Activated CD8-positive, alpha-beta memory T cell treated with anti-CD3 and anti-CD28 coated beads for 4 hours (primary cell): ENCODE measurements at places on chromosomes 6 and 20.

DNA sequence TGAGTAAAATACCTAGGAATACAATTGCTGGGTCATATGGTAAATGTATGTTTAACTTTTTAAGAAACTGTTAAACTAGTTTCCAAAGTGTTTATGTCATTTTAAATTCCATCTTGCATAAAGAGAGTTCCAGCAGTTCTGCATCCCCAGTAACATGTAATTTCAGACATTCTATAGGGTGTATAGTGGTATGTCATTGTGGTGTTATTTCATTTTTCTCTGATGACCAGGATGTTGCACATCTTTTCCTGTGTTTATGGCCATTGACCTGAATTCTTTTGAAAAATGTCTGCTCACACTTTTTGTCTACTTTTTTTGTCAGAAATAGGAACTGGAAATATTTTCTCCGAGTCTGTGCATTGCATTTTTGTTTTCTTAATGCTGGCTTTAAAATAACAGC, 128.9 kb downstream of the TMEM200A start:
- DNase-seq = no peak

DNA sequence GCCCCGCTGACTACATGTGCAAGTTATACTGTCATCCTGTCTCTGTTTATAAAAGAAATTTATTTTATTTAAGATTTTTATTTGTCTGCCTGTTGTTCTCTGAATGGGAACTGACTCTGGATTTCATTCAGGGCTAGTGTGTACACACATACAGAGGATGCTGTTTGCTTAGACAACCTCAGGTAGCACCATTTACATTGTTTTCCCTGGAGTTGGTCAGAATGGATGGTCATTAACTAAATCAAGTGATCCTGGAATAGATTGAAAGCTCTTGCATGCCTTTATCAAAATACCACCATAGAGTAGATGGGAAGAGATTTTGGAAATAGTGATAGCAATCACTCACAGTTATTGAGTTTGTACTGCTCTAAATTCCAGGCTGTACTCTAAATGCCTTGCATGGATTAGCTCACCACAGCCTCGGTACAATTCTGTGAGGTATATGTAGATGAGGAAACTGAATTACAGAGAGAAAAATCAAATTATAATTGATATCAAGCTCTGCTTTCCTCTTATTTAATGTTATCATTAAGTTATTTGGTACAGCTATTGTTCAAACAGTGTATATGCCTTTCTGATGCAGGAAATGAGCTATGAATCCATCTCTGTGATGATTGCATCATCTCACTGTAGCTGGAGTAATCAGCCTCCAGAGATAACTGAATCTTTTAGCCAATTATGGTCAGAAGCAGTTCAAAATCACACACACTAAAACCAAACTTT, 51.9 kb downstream of the RNF217 start:
- DNase-seq = no peak

- no peak for DNase-seq
Measured at GRCh38 chr20:54219751-54220426, 12.0 kb downstream of the PFDN4 start.

DNA sequence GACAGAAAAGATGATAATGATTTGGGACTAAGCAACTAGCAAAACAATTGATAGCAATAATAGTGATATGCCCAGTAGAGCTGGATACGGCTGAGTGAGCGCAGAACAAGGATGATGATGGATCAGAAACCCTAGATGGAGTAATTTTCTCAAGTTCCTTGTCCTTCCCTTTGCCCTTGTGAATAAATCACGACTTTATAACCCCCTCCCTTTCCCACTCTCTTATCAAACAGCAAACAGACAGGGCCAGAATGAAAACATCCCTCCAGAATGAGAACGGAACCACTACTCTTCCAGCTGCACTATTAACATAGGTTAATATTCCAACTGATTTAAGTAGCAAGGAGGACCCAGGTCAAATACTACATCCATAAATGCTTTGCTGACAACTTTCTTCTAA, 1.3 kb upstream of the MTFR2 start:
- no peak for DNase-seq

DNA sequence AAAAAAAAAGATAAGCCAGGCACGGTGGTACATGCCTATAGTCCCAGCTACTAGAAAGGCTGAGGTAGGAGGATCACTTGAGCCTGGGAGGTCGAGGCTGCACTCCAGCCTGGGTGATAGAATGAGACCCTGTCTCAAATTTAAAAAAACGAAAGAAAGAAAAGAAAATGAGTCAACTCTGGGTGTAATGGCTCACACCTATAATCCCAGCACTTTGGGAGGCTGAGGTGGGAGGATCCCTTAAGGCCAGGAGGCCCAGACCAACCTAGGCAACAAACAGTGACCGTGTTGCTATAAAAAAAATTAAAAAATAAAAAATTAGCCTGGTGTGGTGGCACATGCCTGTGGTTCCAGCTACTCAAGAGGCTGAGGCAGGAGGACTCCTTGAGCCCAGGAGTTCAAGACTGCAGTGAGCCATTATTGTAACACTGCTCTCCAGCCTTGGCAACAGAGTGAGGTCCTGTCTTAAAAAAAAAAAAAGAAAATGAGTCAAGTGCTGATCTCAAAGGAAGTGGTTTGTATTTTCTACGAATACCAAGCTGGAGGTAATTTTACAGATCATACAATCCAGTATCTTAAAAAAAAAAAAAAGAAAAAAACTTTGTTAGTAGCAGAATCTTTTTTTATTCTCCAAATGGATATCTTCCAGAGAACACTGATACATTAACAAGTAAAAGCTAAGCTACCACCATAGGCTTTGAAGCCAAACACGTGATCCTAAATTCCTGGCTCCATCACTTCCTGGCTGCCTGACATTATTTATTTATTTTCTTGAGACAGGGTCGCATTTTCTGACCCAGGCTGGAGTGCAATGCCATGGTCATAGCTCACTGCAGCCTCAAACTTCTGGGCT, 5.7 kb downstream of the COMMD7 start:
- DNase-seq = no peak

GRCh38 chr6:16766836-16767745, 5.8 kb upstream of the ATXN1 start:
- DNase-seq = no peak

- DNase-seq = no peak
Measured at GRCh38 chr20:15320941-15321340, 983.5 kb upstream of the FLRT3 start.

- no peak for DNase-seq
Measured at GRCh38 chr6:166045173-166045859, 122.3 kb downstream of the TBXT start.

GRCh38 chr20:36408219-36408618, 102.1 kb downstream of the DLGAP4 start:
- no peak for DNase-seq

- no peak for DNase-seq
Measured at GRCh38 chr20:23120261-23120660, 34.1 kb upstream of the CD93 start.

GRCh38 chr6:100627911-100628758, 163.4 kb upstream of the SIM1 start:
- no peak for DNase-seq

DNA sequence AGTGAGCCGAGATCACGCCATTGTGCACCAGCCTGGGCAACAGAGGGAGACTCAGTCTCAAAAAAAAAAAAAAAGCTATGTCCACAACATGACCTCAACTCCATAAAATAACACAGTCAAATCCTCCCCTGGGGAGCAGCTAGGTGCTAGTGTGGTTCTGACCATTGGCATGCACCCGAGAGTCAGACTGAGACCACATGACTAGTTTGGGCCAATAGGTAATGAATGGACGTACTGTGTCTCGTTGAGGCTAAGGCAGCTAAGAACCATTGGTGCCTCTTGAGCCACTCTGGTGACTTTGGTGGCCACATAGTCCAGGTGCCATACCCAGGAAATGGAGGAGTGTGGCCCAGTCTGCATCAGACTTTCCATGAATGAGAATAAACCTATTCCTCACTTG, 40.3 kb downstream of the ATP9A start:
- no peak for DNase-seq

- DNase-seq = no peak
Measured at GRCh38 chr20:20440886-20441658, 73.2 kb downstream of the INSM1 start.

DNA sequence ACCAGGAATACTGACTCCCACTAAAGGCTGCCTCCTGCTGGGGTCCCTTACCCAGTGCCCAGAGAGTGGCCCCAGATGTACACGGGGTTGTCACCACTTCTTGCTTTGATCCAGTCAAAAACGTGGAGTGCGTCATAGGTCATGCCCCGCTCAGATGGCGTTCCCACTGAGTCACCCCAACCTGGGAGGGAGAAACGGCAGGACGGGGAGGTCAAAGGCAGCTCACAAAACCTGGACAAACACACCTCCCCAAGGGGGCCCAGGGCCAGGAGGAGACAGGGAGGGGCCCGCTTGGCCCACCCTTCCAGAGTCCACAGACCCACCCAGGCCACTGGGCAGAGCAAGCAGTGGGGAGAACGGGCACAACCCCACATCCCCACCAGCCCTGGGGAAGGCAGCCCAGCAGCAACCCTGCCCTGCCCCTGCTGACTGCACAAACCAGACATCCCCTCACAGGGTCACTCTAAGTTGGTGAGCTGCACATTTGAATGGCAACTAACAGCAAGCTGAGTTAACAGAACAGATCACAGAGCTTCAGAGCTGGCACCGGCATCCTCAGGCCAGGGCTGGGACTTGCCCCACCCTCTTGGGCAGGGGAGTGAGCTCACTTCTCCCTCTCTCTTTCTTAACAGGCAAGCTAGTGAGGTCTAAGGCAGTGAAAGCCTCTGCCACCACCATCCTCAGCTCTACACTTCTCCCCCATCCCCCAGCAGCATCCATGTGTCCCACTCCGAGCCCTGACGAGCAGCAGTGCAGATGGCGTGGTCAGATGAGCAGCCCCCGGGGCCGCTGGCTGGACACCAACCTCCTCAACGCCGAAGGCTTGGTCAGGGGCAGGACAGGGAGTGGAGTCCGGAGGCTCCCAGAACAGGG, 61.7 kb downstream of the PYGB start:
- no peak for DNase-seq

DNA sequence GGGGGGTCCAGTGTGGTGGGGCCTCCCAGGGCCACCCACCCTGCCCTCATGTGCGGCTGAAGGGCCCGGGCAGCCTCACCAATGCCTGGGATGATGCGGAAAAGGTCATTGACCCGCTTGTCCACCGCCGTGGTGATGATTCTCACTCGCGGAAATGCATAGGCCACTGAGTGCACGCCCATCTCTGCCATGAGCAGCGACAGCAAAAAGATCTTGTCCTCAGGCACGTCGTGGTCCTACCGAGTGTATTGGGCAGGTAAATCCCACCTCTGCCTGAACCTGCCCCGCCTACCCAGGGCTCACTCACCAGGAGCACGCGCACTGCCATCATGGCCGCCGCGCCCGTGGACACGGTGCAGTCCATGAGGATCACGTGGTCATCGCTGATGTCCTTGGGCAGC, 16.1 kb downstream of the UCKL1 start:
- DNase-seq = no peak

GRCh38 chr6:104349191-104349590, 510.5 kb downstream of the HACE1 start:
- no peak for DNase-seq

GRCh38 chr6:132365281-132365907, 35.9 kb downstream of the MOXD1 start:
- no peak for DNase-seq

DNA sequence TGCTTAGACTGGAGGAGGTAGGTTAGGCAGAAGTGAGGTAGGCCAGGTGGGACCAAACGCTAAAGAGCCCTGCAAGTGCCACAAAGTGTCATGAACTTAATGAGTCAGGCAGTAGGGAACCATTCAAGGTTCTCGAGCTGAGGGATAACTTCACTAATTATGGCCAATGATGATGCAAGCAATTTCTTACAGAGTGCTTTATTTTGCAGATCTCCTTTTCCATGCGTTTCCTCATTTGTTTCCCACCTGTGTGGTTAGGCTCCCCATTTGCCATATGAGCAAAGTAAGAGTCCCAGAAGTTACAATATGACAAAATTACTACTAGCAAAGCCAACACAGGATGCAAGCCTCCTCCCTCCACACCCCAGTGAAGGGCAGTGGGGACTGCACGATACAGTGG, 36.5 kb upstream of the PSMF1 start:
- no peak for DNase-seq

- DNase-seq = no peak
Measured at GRCh38 chr6:42028234-42029061, 21.9 kb upstream of the TAF8 start.

GRCh38 chr20:34112600-34113101, 608 bp upstream of the EIF2S2 start:
- no peak for DNase-seq

DNA sequence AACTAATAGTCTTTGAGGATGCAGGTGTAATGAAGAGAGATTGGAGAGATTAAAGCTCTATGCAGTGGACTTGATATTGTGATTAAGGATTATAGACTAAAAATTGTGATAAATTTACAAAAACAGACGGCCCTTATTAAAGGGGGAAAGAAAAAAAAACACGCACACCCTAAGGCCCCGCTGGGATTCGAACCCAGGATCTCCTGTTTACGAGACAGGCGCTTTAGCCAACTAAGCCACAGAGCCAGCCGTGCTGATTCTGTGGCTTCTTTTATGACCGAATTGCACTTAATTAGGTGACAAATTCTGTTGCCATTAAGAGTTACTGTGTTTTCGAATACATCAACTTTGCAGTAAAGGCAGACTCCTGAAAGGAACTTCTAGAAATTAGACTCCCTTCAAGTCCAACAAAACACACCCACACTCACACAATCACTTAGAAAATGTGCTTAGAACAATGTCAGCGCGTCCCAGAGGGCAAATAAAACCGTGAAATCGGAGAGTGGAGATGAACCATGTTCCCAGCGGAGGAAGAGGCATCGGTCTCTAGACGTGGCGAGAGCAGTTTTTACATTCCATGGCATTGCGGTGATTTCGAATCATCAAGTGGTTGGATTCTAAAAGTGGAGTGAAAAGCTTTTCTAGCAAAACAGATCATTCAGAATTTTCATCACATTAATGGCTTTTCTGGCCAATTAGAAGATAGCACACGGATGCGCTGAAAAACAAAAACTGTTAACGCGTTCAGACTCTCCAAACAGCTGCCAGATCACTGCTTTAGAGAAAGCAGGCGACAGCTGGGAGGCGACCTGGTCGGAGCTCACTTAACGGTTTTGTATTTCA, 122.6 kb downstream of the GPX5 start:
- DNase-seq = no peak

GRCh38 chr6:26195924-26196845, 109.0 kb downstream of the HFE start:
- no peak for DNase-seq

DNA sequence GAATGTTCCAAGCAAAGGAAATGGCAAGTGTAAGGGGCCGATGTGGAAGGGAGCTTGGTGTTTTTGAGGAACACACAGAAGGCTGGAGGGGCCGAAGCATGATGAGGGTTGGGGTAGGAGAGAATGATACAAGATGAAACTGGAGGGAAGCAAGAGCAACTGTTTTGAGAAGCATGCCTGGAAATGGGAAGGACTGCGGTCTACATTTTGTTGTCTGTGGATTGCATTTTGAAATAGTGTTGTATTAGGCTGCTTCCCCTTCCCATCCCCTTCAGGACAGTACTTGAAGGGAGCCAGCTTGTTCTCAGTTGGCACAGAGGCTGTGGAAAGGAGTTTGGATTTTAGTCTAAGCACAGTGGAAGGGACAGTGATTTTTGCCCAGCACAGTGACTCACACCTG, 2.2 kb downstream of the TM9SF4 start:
- no peak for DNase-seq
